ENCODE measurements at places on chromosomes 7 and 10. TPM values are rescaled to one million over a fixed set of nuclear protein-coding genes. Genes with fewer than 3 reads are reported as not detected.
A peak's percentile ranks its signal among the peaks of the same experiment; 100 is the strongest.

The TSPAN33 gene
- total RNA-seq, result 7.2 TPM

The ADAM8 gene
- 53.9 TPM for total RNA-seq

DNA sequence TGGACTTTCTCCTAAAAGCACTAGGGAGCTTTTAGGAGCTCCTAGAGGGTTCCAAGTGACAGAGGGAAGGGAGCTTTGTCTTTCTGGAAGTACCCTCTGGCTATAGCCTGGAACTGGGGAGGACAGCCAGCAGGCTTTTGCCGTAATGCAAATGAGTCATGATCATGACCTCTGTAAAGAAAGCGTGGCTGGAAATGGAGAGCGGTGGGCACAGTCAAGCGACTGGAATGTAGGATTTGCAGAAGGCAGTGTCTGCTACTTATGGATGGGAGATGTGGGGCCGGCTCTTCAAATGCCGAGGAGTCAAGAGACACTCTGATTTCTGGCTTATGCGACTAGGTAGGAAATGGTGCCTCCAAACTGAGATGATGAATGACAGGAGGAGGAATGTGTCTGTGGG, 34.6 kb upstream of the PLPP4 start:
- DNase-seq, result no peak

GRCh38 chr7:83267141-83267631, 104.5 kb upstream of the PCLO start:
- no peak for DNase-seq

DNA sequence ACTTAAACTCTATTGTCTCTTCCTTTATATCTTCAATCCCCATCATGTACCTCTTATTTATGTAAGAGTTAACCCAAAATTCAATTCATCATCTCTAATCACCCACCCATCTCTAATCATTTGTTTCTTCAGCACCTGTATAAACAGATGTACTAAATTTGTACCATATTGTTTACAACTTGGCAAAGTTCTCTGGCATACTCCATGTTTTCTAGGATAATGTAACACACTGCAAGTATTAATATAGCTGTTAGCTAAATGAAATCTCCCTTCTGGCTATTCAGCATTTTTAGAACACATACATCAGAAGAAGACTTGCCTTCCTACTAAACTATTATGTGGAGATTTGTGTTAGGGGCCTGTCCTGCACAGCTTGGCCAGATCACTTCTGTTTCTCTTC, 33.1 kb downstream of the MALSU1 start:
- no peak for DNase-seq

DNA sequence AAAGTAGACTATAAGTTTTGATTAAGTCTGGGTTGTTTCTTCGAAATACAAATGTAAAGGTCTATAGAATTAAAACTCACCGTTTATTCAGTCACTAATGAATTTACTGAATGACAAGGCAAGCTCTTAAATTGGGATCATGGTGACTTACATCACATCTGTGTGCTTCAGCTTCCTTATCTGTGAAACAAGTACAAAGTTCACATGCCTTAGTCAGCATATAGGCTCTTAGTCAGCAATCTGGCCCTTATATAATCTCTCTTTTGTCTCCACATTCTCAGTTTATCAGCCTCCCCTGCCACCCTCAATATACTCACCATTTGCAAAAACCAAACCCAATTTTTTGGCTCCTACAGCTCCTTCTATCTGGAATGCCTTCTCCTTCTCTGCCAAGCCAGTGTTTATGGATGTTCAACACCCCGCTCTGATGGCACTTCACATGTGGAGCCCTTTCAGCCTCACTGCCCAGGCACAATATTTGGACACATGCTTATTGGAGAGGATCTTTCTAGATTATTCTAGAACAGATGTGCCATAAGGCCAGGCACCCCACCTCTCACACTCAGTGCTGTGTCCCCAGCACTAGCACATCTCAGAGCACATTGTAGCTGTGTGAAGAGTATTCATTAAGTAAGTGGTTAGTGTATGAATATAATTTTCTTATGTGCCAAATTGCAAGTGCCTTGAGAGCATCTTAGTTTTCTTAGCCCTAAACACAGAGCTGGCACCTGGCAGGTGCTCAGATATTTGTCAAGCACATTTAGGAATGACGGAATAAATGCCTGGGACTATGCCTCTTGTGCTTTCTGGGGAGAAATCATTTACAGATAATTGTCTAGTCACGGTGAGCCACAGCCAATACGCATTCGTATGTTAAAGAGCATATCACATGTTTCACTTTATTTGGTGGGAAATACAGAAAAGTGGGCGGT, 9.8 kb upstream of the LAMB1 start:
- no peak for DNase-seq

GRCh38 chr10:96835899-96836298, 3.8 kb downstream of the LCOR start:
- no peak for DNase-seq

The ZNF273 gene
- 12.9 TPM for total RNA-seq

GRCh38 chr7:140641524-140642195, 1.0 kb upstream of the DENND2A start:
- DNase-seq, result no peak

DNA sequence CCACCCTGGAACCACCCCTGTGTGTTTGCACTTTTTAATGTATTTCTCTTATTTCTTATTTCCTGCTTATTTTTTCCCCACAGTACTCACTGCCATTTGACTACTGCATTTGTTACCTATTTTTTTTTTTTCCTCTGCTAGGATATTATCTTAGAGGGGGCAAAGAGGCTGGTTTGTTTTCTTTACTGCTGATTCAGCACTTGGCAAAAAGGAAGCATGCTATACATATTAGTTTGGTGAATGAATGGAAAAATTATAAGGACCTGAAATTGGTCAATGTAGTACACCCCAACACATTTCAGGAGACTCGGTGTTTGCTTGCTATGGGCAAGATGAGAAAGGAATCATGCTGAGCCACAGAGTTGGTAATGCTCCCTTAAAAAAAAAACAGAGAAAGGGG, 193.5 kb downstream of the SORCS3 start:
- DNase-seq, result no peak

The FOXL3 gene
- not detected for total RNA-seq

- DNase-seq, result no peak
Observed at GRCh38 chr10:125015356-125015944, 73.5 kb downstream of the ZRANB1 start.

DNA sequence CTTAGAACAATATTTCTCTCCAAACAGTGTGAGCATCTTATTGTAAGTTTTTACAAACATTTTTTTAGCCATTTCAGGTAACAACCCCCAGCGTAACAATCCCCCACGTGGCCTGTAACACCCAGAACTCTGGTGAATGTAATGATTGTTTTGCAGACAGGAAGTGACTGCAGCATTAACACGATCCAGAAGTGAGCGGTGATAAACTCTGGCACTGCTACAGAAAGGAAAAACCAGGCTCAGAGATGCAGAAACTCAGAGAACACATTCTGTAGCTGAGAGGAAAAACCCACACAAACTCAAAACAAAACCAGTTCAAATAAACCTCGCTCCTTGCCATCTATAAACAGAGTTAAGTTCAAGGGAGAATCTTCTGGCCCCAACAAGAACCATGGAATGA, 285.7 kb downstream of the FGFR2 start:
- no peak for DNase-seq

DNA sequence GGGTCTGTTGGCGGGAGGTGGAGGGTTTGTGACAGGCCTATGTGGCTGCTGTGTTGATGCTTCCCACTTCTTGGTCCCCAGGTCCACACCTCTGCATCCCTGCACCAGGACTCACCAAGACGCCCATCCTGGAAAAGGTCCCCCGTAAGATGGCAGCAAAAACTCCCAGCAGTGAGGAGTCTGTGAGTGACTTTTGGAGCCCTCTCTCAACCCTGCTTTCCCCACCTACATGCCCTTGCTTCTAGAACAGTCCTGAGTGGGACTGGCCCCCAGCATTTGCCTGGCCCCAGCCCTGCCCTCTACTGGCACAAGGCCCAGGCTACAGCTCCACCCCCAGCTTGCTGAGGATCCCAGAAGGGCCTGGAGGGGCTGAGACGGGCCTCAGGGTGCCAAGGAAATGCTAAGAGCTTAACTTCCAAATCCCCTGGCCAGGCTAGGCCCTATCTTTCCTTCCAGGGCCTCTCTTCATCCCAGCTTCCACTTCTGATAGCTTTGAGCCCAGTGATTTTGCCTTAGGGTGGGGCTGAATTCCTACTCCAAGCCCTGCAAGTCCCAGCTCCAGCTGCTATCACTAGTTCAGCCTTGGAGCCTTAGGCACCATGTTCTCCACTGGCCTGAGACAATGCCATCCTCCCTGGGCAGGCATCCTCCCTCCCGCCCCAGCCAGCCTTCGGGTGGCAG, 2.7 kb downstream of the CHAT start:
- DNase-seq, result no peak

The SPDYE1 gene
- total RNA-seq, result not detected

DNA sequence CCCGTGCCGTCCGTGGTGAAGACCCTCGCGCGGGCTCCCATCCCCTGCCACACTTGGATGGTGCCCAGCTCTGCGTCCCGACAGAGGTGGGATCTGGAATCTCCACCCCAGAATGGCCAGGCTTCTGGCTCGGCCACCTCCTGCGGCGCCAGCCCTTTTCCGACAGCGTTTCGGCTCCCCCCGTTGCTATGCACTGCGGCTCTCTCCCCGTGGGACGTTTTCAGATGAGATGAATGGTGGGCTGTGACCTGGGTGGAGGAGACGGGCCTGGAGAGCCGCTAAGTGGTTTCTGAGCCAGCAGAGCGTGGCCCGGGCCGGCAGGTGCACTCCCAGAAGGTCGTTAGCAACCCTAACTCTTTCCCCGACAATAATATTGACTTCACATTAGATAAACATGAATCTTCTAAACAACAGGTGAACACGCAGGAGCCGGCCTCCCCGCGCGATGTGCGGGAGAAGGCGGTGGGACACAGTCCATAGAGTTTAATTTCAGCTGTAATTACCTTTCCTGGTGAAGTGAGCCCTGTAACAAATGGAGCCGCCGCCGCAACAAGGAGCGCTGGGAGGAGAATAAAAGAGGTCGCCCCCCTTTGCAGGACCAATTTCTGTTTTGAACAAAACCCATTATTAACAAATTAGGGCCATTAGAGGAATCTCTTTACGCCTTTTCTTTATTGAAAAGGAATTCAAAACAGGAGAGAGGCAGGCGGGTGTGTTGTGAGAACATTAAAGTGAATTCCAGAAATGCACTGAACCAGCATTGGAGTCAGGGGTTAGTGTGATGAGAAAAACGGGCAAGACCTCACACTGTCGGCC, 294.3 kb upstream of the PFKP start:
- no peak for DNase-seq

- no peak for DNase-seq
Observed at GRCh38 chr10:124447751-124448466, 1.9 kb downstream of the NKX1-2 start.

GRCh38 chr10:81570878-81571794, 303.9 kb upstream of the NRG3 start:
- no peak for DNase-seq

GRCh38 chr10:14574291-14574690, 200.4 kb downstream of the FAM107B start:
- DNase-seq, result no peak

GRCh38 chr7:78516450-78516849, 717.9 kb downstream of the PHTF2 start:
- no peak for DNase-seq

GRCh38 chr7:13990319-13990983, 985 bp upstream of the ETV1 start:
- DNase-seq, result peak; percentile 25

- DNase-seq, result no peak
Observed at GRCh38 chr7:142542942-142543341, 206.3 kb upstream of the PRSS1 start.

The HMX3 gene
- total RNA-seq, result 1.3 TPM

GRCh38 chr10:110009736-110010475, 2.1 kb downstream of the ADD3 start:
- DNase-seq, result no peak

The C10orf62 gene
- not detected for total RNA-seq

The FAM237B gene
- total RNA-seq, result not detected

- DNase-seq, result no peak
Observed at GRCh38 chr7:150406567-150407421, 27.7 kb downstream of the ZNF775 start.

DNA sequence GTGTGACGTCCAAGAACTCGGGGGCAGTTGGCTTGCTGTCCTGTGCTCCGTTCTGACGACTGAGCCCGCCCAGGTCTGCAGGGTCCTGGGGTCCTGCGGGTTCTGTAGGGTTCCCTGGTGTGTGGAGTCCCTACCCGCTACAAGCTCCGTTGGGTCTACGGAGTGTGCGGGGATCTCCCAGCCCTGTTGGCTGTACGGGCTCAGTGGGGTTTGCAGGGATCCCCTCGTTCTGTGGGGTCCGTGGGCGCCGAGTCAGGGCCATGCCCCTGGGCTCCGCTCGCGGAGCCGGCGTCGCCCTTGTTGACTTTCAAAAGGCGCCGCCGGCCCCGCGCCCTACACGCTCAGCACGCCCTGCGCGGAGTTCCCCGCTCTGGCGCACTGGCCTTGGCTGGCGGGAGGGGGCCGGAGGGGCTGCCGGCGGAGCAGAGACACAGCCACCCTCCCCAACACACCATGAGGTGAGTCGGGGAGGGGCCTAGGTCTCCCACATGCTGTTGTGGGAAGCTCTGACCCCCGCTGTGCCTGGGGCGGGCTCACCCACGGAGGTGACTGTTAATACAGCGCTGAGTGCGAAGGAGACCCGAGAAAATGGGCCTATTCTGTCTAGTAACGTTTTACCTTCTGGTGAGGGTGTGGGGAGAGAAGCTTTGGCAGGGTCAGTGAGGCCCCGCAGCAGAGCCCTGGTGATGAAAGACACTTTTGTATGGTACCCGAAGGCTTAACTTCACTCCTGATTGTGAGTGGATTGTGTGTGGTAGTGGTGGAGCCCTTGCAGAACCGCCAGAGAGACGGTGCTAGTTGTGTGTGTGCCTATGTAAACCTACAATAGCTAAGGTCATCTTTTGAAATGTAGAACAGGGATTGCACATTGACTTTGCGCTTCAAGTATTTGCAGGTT, 8.1 kb downstream of the TASOR2 start:
- DNase-seq, result no peak

DNA sequence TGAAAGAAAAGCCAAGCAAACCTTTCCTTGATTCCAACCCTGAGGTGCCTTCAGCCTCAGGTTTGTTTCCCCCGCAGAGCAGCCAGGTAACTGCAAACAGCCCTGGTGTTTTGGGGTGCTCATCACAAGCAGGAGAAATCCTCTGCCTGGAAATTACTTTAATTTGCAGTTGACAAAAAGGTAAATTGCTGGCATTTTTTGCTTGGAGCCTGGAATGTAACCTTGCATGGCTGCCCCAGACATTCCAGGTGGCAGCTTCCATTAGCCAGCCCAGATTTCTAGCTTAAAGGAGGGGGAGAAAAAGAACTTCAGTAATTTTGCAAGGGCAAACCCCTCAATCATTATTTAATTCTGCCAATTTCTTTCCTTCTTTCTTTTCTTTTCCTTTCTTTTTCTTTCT, 194.4 kb downstream of the MYOF start:
- no peak for DNase-seq

GRCh38 chr10:122565766-122566206, 5.2 kb downstream of the DMBT1 start:
- DNase-seq, result peak; percentile 92

The DPP6 gene
- 0.13 TPM for total RNA-seq

- DNase-seq, result no peak
Observed at GRCh38 chr7:70694434-70694970, 437.4 kb upstream of the GALNT17 start.

- DNase-seq, result no peak
Observed at GRCh38 chr7:143003393-143004051, 23.4 kb downstream of the OR9A2 start.

All from omental fat pad (tissue), 4 donors.